Activated gamma-delta T cell treated with Interleukin-2 at 50 U/mL for 16 hours (primary cell): ENCODE measurements at places on chromosomes 16 and 17.

DNA sequence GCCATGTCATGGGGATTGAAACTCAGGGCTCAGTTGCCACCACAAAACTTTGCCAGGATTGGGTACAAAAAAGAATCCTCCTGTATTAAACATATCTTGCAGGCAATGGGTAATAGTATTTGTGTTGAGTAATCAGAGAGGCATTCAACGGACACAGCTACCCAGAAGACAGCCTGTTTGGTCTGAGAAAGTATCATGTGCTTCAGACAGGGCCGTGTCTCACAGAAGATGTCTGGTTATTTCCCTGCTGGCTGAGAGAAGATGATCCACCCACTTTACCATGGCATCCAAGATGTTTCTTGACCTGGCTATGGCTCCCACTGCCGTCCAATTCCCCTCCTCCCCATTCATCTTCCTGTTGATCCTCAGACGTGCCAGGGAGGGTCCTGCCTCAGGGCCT lies 304.3 kb upstream of the XYLT1 start:
- no peak for DNase-seq

GRCh38 chr17:82236142-82236971 lies 7.5 kb downstream of the SLC16A3 start:
- peak; percentile 60 for DNase-seq

DNA sequence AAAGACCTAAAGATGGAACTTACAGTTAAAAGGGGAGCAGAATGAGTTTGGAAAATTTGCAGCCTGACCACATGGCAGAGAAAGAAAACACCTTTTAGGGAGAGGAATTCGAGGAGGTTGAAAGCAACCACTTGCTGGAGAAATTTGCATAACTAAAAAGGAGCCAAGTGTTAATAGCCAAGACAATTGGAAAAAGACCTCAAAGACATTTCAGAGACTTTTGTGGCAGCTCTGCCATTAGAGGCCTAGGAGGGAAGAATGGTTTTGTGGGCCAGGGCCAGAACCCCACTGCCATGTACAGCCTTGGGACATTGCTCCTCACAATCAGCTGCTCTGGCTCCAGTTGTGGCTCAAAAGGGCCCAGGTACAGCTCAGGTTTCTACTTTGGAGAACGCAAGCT lies 338.5 kb downstream of the UTP18 start:
- DNase-seq: no peak

DNA sequence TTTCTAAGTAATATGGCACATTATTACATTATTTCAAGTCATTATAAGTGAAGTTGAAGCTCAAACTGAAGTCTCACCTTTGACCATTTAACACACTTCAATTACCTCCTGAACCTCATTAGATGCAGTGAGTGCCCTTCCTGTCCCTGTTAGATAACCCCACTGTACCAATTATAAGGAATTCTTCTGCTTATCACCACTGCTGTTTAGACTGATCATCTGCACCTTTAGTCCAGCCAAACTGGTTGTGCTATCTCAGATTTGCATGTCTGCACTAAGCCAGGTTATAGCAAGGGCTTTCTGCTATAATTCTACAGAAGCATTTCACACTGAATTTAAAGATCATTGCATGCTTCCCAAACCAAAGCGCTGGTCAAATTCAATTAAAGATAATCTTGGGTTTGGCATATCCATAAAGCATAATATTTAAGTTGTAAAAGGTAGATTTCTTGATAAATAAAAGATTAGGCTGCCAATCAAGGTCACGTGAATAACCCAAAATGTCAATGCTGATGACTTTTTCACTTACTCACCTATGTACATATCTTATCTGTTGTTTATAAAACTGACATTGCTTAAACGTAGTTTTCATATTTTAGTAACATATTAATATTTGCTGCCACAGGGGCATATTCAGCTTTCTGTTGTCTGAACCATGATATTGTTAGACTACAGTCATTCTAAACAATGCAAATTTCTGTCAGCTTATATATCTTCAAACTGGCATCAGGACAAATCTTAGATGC lies 11.9 kb downstream of the ITFG1 start:
- DNase-seq: no peak

GRCh38 chr16:17204206-17204605 lies 266.6 kb downstream of the XYLT1 start:
- no peak for DNase-seq

GRCh38 chr17:3795390-3796102 lies 5.4 kb downstream of the ITGAE start:
- peak; percentile 38 for DNase-seq

DNA sequence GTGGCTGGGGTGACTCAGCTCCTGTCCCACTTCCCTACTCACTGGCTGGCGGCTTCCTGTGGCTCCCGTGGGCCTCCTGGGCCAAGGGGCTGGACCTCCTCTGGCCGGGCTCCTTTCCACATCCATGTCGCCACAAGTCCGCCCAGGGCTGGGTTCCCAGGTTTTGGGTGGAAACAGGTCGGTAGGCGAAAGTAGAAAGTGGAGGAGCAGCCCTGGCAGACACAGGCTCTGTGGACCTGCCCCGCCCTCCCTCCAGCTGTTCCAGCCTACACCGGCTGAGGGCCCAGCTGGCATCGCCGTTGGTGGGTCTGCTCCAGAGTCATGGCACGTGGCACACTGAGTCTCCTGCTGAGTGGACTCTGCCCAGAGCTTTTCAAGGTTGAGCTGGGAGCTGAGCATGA lies 28.7 kb downstream of the GSE1 start:
- DNase-seq: no peak

GRCh38 chr17:3527896-3528295 lies 29.7 kb downstream of the TRPV3 start:
- no peak for DNase-seq

DNA sequence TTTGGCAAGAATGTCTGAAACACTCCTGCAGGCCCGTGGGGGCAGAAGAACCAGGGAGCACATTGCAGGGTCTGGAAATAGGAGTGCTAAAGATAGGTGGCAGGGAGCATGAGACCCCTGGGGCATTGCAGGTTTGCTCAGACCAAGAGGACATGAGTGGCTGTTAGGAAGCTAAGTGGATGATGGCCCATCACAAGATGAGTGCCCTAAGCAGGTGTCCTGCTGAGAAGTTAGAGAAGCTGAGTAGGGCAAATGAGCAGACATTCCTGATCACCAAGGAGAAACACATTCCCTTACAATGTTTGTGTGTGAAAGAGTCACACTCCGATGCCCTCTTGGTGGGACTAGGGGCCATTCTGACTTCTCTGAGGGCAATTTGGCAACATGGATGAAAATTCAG lies 9.9 kb downstream of the MLYCD start:
- no peak for DNase-seq

- DNase-seq: no peak
These were observed 77.2 kb upstream of the CLEC3A start for GRCh38 chr16:77945126-77945525.

DNA sequence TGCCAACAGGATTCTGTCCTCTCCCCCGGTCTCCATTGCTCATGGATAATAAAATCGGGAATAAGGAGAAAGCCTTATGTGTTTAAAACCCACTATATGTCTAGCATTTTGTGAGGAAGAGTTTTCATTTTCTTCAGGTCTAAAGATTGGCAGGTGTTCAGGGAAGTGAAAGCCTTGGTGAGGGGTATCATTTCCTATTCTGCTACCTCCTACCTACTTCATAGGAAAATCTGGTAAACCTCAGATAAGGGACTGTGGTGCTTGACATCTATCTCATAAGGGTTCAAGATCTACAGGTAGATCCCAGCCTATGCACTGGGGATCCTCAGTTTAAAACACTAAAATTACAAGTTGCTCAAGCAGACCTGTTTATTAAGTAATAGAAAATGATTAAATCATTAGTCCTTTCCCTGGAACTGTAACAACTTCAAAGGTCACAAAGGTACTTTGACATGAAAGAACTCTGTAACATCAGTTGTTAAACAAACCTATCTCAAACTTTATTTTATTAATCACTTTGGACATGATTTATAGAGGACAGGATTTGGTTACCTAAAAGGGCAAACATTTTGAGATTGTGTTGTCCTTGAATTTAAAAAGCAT lies 6.5 kb downstream of the MOSMO start:
- DNase-seq: no peak

DNA sequence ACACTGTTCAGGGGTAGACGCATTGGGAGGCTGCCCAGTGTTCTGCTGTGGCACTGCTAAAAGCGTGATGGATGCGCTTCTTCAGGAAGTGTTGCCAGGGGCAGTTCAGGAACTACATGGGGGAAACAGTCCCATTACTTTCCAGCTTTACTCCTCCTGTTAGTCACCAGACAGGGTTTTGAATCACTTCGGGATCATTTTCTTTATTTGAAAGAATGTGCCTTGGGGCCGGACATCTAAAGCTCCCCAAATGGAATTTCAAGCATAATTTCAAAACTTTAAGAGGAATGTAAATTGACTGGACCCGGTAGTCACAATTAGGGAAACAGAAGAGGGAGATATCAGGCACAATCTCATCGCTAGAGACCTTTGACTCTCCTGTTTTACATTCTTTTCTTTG lies 1.3 kb upstream of the KRTAP2-1 start:
- DNase-seq: no peak

- DNase-seq: peak; percentile 57
These were observed at the start of gene TRPV2 for GRCh38 chr17:16415031-16415924. Gene TRPV2, plus strand, starts transcription at chr17:16415571. Its CDS starts 2,098 bp downstream, at chr17:16417669.

DNA sequence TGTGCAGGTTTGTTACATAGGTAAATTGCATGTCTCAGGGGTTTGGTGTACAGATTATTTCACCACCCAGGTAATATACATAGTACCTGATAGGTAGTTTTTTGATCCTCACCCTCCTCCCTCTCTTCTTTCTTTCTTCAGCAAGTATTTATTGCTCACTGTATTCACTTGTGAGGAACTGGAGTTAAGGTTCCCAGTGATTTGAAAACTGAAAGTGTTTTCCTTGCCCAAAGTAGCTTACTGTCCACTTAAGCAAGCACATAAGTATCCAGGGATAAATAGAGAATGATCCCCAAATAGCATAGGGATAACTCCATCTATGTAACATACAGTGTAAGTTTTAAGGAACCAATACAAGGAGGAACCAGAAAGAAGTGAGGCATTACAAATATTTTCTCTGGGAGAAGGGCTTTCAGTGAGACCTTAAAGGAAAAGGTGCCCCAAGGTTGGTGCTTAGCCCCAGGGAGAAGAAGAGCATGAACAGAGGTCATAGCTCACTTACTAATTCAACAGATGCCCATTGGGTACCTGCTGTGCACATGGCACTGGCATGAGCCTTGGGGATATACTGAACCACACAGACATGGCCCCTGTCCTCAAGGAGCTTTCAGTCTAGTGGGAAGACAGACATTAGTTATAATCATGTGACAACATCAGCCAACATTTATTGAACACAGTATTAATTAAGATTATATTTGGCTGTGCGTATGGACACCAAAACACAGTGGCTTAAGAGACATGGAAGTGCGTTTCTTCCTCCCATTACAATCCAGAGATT lies 17.0 kb downstream of the MYL4 start:
- DNase-seq: no peak

GRCh38 chr17:42865638-42866094 lies 14.7 kb downstream of the AOC3 start:
- DNase-seq: no peak

GRCh38 chr17:51481370-51481769 lies 221.0 kb downstream of the UTP18 start:
- DNase-seq: no peak
